Activated CD4-positive, CD25-positive, alpha-beta regulatory T cell (primary cell): ENCODE measurements at places on chromosomes 13 and 19.

GRCh38 chr13:66624302-66624701, 605.8 kb downstream of the PCDH9 start:
- DNase-seq, result no peak

- DNase-seq, result no peak
These were observed 19.3 kb upstream of the LGALS13 start for GRCh38 chr19:39582891-39583625.

DNA sequence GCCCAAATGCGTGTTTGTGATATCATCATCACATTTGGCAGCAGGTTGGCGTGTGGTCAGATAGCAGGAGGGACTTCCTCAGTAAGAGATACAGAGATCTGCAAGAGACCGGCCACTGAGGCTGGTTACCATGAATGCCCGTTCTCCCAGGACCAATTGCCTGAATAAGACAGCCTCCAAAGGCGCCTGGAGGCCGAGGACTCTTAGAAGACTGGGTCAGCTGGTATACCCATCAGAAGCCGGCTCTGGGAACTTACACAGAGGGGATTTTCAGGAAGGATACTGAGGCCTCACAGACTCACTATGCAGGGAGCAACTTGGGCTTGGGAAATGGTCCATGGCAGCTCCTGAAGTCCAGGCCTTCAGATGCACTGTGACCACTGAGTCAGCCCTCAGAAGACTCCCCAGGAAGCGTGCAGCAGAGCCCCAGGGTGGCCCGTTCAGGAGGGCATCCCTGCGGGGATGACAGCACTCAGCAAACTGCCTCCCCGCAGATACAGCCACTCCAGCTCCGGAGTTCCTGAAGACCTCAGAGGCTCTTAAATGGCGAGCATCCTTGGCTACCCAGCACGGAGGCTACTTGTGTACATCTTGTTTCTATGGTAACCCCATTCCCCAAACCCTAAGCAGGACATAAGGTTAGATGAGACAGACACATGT, 26.4 kb upstream of the VSTM2B start:
- no peak for DNase-seq

- DNase-seq, result no peak
These were observed 7.0 kb downstream of the CUL4A start for GRCh38 chr13:113216254-113217048.

DNA sequence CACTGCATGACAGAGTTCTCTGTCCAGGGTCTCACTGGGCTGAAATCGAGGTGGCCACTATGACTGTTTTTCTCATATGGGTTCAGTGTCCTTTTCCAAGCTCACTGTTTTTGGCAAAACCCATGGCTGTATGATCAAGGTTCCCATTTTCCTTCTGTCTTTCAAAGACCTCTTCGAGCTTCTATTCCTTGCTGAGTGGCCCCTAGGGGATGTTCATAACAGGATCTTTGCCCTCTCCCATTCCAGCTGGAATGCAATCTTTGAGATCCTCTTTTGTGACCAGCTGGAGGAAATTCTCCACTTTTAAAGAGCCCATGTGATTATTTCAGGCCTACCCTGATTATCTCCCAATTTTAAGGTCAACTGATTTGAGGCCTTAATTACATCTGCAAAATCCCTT, 572.5 kb upstream of the SLC10A2 start:
- DNase-seq, result no peak

DNA sequence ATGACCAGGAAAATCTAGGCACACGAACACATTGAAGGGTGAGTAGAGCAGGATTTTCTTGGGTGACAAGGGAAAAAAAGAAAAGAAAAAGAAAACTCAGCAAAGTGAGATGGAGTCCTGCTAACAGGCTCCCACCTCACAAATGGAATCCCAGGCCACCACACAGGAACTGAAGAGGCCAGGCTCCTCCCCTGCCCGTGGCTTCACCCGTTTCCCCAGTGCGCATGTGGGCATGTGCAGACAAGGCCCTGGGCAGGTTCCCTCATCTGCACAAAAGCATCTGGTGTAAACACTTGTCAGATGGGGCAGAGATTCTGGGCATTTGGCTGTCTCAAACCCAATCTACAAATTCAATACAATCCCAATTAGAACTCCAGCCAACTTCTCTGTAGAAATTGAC, 24.5 kb downstream of the CFAP97D2 start:
- no peak for DNase-seq

DNA sequence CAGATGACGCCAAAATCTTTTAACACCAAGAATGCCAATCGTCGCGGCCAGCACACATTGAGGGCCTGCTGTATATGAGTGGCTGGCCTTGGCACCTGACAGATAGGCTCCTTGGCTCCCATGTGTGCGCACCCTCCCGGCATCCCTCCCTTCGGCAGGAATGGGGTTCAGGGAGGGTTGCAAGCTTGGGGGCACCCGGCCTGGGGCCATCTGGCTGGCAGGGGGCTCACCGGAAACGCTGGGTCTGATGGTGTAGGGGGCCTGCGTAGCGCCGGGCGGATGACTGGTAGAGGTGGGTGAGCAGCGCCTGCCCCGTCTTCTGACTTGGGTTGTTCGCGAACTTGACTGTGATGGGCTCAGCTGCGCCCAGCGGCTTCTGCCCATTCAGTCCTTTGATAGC, 22.4 kb downstream of the PRKCSH start:
- DNase-seq, result no peak

DNA sequence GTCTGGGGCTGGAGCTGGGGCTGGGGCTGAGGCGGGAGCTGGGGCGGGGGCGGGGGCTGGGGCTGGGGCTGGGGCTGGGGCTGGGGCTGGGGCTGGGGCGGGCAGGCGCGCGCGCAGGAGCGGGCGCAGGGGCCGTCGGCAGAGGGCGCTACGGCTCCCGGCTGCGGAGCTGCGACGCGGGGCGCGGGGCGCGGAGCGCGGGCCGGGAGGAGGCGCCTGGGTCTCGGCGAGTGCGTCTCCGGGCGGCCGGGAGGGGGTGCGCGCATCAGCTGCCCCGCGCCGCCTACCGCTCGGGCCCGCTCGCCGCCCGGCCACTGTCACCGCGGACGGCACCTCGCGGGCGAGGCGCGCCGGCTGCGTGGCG, 422 bp upstream of the MTUS2 start:
- DNase-seq, result no peak

DNA sequence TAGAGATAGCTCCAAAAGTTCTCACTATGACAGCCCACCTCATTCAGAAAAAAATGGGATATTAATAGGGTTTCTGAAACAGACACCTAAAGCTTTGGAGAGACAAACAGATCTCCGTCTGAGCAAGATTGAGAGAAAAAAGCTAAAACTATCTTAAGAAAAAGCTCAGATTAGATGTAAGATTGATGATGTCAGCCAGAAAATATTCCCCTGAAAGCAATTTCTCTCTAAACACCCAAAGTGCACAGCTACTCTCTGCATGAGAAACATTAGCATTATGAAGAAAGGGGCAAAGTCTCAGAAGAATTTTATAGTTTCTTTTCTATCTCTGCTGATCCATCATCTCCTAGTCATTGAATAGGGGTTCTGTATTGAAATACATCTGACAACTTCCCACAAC, 148.9 kb downstream of the ZNF737 start:
- no peak for DNase-seq

DNA sequence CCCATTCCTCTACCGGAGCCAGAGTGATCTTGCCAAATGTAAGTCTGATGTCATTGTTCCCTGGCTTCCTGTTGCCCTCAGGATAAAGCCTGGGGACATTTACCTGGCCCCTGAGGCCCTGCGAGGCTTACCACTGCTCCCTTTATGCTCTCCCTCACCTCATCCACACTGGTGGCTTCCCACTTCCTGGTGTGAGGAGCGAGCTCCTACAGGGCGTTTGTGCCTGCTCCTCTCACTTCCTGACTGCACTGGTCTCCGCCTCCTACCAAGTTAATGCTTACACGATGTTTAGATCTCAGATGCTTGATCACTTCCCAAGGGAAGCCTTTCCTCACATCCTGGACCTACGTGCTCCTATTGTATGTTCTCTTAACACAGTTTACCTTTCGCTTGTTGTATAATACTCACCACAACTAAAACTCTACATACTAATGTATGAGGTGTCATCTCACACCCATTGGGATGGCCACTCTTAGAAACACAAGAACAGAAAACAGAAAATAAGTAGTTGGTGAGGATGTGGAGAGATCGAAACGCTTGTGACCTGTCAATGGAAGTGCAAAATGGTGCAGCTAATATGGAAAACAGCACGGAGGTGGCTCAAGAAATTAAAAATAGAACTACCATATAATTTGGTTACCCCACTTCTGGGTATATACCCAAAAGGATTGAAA, 177.6 kb downstream of the SHISA2 start:
- no peak for DNase-seq
